ENCODE measurements at places on chromosomes 5 and 9.

- no peak for DNase-seq
Observed at GRCh38 chr9:32331240-32331639, 53.2 kb upstream of the ACO1 start.

GRCh38 chr5:7395432-7395946 is 449 bp upstream of the ADCY2 start:
- DNase-seq = no peak

- DNase-seq = no peak
Observed at GRCh38 chr9:125544988-125545651, 161.9 kb downstream of the MAPKAP1 start.

DNA sequence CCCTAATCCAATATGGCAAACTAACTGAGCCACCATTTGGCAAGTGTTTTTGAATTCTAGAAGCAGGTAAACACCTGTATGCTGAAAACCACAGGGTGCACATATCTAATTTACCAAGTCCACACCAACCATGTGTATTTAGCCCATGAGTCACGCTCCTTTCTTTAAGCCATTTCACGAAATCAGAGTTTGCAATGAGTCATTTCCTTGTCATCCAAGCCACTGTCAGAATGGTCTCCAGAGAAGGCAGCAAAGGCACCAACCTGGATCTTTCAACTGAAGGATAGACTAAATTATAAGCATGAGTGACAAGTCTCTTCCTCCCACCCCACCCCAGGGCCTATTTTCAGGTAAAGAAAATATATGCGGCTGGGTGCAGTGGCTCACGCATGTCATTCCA is 110.0 kb downstream of the PAX5 start:
- DNase-seq = no peak

GRCh38 chr5:180373870-180374269 is 20.7 kb upstream of the GFPT2 start:
- DNase-seq = no peak

DNA sequence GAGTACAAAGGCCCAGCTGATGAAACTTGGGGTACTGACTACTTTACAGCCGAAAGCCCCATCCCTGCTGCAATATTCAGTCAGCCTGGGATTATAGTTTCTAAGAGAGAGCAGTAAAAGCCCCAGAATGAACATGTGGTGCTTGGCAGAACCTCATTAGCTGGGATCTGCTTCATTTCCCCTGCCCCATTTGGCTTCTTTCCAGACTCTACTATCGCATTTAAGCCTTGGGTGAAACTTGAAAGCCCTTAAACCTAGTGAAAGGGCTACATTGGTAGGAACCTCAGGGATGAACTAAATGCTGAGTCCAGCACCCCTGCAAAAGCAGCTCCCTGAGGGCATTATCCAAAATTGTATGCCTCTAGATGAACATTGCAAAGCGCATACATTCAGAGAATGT is 631.1 kb downstream of the ACTL7B start:
- no peak for DNase-seq

DNA sequence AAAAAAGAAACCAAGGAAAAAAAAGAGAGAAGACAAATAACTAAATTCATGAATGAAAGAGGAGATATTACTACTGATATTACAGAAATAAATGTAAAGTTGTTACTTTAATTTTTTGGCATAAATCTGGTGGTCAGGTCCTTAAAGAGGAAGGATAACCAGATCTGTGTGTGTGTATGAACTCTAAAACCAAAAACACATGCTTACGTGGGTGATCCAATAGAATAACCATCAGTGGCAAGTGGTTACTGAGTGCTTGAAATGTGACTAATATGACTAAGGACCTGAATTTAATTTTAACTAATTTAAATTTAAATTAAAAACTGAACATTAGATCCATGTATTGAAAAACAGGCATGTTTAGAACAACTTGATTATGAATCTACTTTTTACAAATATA is 10.3 kb downstream of the SLC28A3 start:
- no peak for DNase-seq

DNA sequence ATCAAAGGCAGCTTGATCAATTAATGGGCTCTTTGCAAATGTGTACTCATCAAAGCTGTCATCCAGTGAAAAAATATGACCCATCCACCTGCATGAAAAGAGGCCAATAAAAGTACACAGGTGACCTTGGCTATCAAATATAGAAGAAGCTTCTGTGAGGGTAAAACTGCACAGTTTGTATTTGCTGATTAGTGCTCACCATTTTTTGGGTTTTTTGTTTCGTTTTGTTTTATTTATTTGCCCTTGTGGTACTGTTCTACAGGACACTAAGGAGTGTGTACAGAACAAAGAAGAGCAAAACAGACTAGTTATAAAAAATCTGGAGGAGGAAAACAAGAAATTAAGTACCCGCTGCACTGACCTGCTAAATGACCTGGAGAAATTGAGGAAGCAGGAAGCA is 101.3 kb downstream of the CNTLN start:
- no peak for DNase-seq

DNA sequence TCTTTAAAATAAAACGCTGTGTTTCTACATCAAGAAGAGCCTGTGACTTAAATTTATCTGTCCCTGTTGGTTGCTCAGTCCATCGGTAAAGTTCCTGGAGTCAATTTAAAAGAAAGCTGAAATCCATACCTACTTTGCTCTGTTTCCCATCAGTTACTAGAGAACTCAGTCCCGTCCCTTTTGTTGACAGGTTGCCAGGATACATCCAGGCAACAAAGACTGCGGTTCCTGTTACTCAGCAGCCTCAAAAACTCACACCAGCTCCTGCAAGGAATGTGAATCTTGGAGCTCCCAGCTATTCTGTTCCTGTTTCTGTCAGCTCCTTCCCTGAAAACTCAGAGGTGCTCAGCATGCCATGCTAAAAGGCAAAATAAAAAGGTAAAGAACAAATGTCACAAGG is at the start of gene ZNF474:
ZNF474 (plus strand) TSS at position 241 of the 400 bp plus-strand sequence. CDS start 22,445 bp downstream, outside the sequence.
- DNase-seq = no peak

DNA sequence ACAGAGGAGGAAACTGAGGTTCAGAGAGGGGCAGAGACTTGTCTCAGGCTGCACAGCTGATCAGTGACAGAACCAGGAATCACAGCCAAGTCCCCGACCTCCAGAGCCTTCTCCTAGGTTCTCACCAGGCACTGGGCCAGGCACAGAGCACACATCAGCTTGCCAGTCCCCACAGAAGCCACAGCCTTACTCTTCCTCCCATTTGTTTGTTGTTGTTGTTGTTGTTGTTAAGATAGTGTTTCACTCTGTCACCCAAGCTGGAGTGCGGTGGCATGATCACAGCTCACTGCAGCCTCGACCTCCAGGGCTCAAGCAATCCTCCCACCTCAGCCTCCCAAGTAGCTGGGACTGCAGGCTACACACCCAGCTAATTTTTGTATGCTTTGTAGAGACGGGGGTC is 41.4 kb downstream of the NAIF1 start:
- no peak for DNase-seq

DNA sequence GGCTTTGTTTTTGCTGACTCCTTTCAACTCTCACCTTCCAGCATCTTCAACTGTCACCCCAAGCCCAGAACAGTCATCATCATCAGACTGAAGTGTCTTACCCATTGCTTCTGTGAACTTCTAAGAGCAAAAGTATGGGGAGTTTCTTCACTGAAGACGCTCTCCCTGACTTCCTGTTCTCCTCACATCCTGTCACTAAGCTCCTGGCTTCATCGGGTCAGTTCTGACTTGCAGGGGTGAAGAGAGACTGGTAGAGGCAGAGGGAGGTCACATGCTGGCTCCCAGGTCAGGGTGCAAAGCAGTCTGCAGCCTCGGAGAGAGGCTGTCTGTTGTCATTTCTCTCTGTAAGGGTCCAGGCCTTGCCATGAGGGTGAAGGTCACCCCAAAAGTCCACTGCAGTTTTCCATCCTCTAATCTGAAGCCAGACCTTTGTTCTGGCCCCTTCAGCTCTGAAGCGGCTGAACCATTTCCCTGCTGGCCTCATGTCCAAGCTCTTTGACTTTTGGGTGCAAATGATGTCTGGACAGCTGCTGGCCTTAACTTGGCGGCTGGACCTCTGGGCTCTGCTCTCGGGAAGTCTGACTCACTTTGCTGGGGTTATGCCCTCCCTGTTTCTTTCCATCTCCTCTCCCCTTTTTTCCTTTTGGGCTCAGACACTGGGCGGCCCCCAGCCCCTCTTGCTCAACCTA is 305.0 kb downstream of the RAB3C start:
- no peak for DNase-seq

- DNase-seq = no peak
Observed at GRCh38 chr9:128470560-128470959, 14.8 kb downstream of the ODF2 start.

DNA sequence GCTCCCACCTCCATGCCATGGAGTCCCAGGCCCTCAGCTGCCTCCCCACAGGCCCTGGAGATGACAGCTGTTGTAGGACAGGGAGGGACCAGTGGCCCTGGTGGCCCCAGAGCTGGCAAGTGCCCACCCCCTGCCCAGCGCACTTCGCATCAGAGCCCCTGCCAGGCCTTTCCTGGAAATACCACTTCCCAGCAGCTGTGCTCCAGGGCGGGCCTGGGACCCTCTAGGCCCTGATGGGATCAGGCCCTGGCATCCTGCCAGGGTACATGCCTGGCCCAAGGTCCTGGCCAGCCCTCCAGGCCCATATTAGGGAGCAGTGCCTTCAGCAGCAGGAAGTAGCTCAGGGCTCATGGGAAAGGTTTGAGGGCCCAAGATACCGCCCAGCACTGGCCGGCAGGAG is 2.5 kb downstream of the KCNT1 start:
- no peak for DNase-seq

DNA sequence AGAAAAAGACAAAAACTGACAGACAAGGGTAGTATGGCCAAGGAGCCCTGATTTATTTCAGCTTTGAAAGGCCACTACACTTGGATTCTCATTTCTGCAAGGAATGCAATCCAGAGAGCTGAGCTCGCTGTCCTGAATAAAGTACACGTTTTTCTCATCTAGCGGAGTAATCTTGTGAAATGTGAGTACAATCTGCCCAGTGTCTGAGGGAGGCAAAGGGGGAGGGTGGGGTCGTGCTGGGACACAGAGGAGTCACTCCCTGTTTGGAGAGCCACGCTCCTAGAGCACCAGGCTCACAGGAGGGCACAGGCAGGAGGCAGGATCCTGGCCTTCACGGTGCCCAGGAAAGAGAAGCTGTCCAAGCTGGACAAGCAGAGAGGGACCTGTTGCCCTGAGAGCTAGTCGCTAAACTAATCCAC is 51.0 kb upstream of the IFNK start:
- no peak for DNase-seq

- no peak for DNase-seq
Observed at GRCh38 chr9:99300603-99301002, 78.5 kb downstream of the SEC61B start.

DNA sequence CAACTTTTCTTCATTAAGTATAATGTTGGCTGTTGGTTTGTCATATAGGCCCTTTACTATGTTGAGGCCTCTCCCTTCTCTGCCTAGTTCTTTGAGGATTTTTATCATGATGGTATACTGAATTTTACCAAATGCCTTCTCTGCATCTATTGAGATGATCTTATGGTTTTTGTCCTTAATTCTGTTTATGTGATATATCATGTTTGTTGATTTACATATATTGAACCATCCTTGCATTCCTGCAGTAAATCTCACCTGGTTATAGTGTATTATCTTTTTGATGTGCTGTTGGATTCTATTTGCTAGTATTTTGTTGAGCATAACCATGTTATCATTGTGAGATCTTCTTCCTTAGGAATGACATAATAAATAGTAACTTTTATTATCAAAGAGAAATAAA is 362.9 kb downstream of the CCDC171 start:
- DNase-seq = no peak

DNA sequence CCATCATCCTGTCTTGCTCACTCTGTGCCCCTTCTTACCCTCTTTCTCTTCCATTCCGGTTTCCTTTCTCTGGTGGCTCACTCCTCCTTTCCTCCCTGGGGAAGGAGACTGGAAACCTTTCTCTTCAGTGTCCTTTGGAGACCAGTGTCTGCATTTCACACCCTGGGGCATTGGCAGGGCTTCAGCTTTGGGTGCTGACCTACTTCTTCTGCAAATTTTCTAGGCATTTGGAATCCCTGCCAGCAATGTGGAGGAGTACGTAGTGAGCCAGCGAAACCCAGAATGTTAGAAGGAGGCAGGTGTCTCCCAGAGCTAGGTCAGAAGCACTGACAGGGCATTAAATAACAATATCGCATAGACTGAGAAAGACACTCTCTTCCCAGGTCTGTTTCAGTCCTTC is 122.2 kb downstream of the SLC28A3 start:
- no peak for DNase-seq

Measured in esophagus squamous epithelium (tissue), 5 donors.